ENCODE measurements at places on chromosomes 16 and 17. TPM values are rescaled to one million over a fixed set of nuclear protein-coding genes. Genes with fewer than 3 reads are reported as not detected.

GRCh38 chr17:1461198-1461944, 5.3 kb upstream of the CRK start:
- no peak for DNase-seq

DNA sequence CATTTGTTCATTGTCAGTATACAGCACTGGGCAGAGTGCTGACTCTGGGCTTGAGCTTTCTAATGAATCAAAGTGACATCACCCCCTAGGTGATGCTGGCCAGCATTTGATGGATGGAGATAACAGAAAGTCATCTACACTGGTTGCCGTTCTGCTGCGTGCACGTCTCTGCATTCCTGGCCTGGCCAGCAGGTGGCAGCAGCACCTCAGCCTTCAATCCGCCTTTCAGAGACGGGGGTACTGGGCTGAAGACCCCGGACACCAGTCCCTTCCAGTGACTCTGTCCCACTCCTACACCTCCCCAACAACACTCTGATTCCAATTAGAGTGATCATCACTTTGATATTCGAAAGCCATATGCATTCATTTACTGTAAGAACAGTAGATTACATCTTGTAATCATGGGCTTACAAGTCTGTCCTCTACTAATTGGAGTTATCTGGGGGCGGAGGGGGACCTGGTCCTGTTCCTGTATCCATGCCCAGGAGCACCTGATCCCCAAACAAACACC, 6.0 kb downstream of the CPSF4L start:
- peak; percentile 50 for DNase-seq

DNA sequence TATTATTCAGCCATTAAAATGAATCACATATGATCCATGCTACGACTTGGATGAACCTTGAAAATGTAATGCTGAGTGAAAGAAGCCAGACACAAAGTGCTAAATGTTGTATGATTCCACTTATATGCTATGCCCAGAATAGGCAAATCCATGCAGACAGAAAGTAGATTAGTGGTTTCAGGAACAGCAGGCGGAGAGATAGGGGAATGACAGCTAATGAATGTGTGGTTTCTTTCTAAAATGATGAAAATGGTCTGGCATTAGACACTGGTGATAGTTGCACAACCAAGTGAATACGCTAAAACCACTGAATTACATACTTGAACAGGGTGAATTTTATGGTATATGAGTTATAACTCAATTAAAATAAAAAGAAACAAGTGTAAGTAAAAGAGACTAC, 121.8 kb upstream of the NOG start:
- DNase-seq: no peak

GRCh38 chr16:86029131-86029741, 130.3 kb downstream of the IRF8 start:
- peak; percentile 30 for DNase-seq

OR2C1 gene
- not detected for total RNA-seq

Measured in fibroblast of the aortic adventitia (primary cell).